Osteoblast (primary cell): ENCODE measurements at places on chromosomes 2 and 18.

GRCh38 chr2:227395556-227395955 lies 7.8 kb upstream of the SCYGR1 start:
- DNase-seq: no peak

DNA sequence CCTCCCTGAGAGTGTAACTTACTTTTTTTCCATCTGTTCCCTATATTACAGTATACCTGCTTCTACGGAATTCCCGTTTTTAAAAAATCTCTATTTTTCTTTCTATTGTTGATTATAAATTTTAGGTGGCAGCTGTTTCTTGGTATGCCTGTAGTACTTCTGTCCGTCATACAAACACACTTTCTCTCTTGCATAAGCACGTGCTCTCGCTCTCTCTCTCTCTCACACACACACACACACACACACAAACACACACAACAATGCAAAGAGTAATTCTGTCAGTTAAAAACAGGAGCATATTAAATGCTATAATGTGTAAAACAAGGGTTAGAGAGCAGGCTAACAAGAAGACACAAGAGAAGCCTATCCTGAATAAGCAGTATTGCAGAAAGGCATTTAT lies 140.5 kb downstream of the THADA start:
- no peak for DNase-seq

- no peak for DNase-seq
Measured at GRCh38 chr18:61502472-61502871, 169.2 kb downstream of the CDH20 start.

DNA sequence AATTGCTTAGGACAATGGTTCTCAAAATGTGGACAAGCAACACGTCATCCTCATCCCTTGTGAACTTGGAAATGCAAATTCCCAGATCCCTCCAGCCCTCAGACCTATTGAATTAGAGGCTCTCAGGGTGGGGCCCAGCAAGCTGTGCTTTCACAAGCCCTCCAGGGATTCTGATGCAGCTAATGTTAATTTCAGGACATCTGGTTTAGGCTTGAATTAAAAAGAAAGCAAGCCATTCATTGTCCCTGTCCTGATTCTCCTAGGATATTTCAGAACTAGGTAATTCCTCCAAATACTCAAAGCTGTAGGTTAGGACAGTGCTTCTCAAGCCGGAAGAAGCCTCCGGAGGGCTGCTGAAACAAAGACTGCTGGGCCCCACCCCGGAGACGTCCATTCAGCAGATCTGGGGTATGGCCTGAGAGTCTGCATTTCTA lies 26.0 kb upstream of the GLI2 start:
- DNase-seq: no peak

DNA sequence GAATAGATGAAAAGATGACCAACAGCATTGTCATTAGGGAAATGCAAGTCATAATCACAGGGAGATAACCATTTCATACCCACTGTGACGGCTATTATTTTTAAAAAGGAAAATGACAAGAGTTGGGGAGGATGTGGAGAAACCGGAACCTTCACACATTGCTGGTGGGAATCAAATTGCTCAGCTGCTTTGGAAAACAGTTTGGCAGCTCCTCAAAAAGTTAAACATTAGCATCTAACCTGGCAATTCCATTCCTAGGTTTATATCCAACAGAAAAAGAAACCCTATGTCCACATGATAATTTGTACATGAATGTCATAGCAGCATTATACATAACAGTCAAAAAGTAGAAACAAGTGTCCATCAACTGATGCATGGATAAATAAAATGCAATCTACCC lies 58.2 kb downstream of the KCNG3 start:
- DNase-seq: no peak

GRCh38 chr2:190469771-190470170 lies 61.6 kb downstream of the MFSD6 start:
- DNase-seq: no peak

DNA sequence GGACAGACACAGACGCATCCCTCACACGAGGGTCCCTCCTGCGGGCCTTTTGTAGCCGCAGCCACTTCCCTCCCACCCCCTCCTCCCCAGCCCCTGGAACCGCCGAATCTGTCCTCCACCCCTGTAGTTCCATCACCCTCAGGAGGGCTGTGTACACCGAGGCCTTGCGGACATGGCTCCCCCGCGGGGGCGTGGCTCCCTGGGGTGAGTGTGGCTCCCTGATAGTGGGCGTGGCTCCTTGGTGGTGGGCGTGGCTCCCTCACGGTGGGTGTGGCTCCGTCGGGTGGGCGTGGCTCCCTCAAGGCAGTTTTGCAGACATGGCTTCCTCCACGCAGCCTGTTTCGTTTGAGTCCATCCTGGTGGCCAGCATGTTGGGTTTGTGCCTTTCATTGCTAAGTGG lies 420.7 kb upstream of the SALL3 start:
- DNase-seq: no peak

- DNase-seq: no peak
Measured at GRCh38 chr18:39913672-39914366, 2041.2 kb upstream of the PIK3C3 start.

DNA sequence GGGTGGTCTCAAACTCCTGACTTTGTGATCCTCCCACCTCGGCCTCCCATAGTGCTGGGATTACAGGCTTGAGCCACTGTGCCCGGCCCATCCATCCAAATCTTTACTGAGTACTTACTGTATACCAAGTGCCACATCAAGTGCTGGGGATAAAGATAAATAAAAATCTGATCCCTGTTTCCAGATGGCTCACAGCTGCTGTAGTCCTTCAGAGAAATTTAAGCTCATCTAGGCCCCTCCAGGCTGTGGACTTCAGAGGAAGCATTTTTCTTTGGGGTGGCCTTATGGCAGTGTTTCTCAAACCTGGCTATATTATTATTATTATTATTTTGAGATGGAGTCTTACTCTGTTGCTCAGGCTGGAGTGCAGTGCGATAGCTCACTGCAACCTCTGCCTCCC lies 33.7 kb upstream of the GTF2A1L start:
- no peak for DNase-seq

DNA sequence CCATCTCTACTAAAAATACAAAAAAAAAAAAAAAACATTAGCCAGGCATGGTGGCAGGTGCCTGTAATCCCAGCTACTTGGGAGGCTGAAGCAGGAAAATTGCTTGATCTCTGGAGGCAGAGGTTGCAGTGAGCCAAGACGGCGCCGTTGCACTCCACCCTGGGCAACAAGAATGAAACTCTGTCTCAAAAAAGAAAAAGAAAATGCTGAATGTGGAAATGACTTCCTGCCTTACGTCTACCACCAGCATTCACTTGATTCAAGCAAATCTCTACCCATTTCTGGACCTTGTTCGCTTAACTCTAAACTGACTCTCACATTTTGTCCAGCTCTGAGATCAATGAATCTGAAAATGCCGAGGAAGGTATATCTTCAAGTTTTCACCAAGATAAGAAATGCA lies 825.3 kb downstream of the TRIB2 start:
- DNase-seq: no peak

GRCh38 chr2:191931329-191931728 lies 84.4 kb upstream of the CAVIN2 start:
- no peak for DNase-seq

DNA sequence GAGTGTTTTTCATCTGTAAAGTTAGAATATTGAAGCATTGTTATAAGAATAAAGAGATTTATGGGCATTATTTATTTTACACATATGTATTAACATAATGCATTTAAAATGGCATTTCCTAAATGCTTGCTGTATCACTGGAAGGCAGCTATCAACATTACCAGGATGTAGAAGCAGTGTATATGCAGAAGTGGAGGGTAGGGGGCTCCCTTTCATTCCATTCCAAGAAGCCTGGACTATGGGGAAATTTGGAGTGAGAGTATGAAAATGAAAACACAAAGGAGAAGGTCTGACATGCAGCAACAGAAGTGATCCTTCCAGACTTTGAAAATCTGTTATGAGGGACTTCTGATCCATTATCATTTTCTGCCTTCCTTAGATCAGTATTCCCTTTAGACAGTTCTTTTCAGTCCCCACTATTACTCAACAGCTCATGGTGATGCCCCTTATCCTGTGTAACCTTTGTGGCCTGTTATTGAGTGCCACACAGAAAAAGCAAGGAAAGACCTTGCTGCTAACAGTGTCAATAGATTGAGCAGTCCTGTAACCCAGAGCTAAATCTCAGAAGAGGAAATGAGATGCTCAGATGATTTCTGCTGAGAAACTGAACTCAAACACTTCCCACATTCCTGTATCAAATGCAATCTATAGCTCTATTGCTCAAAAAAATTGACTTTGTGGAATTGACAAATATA lies 216.6 kb downstream of the HNMT start:
- DNase-seq: no peak

DNA sequence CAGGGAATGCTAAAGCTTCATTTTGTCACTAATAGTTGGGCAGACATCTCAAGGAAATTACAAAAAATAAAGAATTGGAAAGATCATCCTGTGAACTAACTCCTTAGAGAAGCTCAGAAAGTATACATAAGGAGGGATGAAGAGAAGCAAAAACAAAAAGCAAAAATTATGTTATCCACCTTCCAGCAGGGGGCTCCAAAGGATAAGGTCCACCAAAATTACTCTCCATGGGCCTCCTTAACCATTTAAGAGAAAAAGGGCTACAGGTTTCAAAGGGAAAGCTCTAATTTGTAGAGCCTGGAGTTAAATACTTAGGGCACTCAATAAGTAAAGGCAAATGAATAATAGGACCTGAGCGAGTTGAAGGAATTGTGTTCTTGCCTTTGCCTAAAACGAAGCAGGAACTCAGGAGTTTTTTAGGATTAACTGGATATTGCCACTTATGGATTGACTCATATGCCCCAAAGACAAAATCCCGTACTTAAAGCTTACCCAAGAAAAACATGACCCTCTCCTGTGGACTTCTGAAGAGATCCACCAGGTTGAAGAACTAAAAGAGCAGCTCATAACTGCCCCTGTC lies 1167.9 kb downstream of the DSC3 start:
- DNase-seq: no peak

GRCh38 chr2:61855318-61855613 lies 1.4 kb upstream of the FAM161A start:
- no peak for DNase-seq

GRCh38 chr2:105443617-105444598 lies 45.1 kb upstream of the FHL2 start:
- no peak for DNase-seq

GRCh38 chr2:18762667-18763066 lies 173.3 kb upstream of the NT5C1B start:
- no peak for DNase-seq

GRCh38 chr2:62305421-62306176 lies 109.7 kb downstream of the B3GNT2 start:
- no peak for DNase-seq

DNA sequence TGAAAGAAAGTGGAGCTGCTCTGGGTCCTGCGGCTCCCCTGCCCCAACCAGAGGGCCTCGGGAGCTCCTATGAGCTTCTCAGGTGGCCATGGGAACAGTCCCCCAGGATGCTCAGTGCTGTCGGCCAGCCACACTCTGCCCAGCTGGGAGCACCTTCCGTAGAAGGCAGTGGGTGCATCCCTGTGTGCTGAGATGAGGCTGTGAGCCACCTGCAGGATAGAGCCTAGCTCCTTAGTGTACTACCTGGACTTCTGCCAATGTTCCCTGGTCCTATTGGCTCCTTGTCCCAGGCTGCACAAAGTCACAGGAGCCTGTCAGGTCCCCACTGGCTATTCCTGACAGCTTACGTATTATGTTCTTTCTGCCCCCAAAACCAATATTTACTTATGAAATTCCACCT lies 16.1 kb downstream of the PRELID3A start:
- DNase-seq: no peak

- no peak for DNase-seq
Measured at GRCh38 chr2:149732730-149733290, 145.2 kb upstream of the MMADHC start.

- no peak for DNase-seq
Measured at GRCh38 chr2:231600619-231601355, 8.1 kb downstream of the TEX44 start.

DNA sequence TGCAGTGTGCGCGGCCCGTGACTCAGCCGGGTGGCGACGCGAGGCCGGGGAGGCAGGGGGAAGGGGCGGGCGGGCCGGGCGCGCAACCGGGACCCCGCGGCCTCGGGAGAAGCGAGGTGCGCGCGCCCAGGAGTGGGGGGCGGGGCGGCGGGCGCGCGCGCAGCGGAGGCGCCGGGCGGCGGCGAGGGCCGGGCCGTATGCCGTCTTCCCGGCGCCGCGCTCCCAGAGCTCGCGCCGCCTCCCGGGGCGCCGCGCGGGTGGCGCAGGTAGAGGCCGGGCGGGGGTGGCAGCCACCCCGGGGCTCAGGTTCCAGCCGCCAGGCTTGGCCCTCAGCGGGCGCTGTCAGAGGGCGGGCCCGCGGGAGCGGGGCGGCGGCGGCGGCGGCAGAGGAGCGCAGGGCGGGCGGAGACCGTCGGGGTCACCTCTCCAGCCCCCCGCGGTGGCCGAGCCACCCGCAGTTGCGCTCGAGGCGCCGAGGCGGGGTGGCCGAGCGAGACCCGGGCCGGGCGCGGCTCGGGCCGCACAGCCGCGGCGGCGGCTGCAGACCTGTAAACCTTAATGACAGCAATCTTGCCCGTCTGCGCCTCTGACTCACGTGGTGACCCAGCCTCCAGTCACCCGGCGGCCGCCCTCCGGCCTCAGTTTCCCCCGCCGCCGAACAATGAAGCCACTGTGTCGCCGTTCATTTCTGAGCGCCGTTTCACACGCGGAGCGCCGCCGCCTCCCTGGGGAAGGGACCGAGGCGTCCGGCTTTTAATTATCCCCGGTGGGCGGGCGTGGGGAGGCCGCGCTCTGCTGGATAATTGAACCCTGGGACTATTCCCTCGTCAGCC lies 25.3 kb upstream of the SMAD7 start:
- peak; percentile 100 for DNase-seq

GRCh38 chr18:46028536-46028891 lies 43.5 kb downstream of the PSTPIP2 start:
- peak; percentile 64 for DNase-seq

- DNase-seq: no peak
Measured at GRCh38 chr2:83516503-83516902, 942.6 kb downstream of the SUCLG1 start.

GRCh38 chr18:13537022-13537780 lies 189.2 kb downstream of the FAM210A start:
- DNase-seq: no peak

DNA sequence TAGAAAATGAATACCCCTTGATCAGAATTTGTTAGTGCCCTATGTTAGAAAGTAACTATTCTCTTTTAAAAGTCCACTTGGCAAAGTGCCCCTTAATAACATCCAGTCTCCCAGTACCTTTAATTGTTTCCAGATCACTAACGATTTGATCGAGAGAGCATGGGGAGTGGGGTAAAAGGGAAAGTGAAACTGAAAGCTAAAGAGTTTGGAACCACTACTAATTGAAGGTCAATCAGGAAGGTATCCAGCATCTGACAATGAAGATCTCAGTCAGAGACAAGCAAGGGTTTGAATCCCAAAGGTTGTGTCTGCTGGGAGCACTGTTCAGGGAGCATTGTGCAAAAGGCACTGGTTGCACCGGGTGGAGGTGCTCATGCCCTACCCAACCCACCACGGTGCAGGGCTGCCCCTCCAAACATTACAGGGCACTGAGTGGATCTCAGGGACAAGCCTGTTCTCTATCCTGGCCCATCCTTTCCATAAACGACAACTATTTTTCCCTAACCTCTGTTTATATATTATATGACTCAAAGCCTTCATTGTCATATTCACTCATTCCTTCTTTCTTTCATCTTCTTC lies 14.6 kb upstream of the RIT2 start:
- no peak for DNase-seq

- DNase-seq: no peak
Measured at GRCh38 chr2:188327518-188328213, 36.0 kb downstream of the GULP1 start.

- no peak for DNase-seq
Measured at GRCh38 chr2:118122594-118123281, 34.5 kb downstream of the INSIG2 start.

- DNase-seq: peak; percentile 15
Measured at GRCh38 chr2:117771969-117772630, 42.4 kb upstream of the DDX18 start.
